Activated CD8-positive, alpha-beta memory T cell treated with anti-CD3 and anti-CD28 coated beads for 36 hours (primary cell): ENCODE measurements at places on chromosomes 1 and 21. TPM values are rescaled to one million over a fixed set of nuclear protein-coding genes. Genes with fewer than 3 reads are reported as not detected.

The CD2 gene
- total RNA-seq, result 382 TPM

The SLC9C2 gene
- total RNA-seq, result not detected

The IBA57 gene
- total RNA-seq, result 16.3 TPM

The KCNJ9 gene
- not detected for total RNA-seq

The CRB1 gene
- total RNA-seq, result not detected

The G0S2 gene
- total RNA-seq, result 9.4 TPM

The PLD5 gene
- total RNA-seq, result not detected

The RXRG gene
- total RNA-seq, result not detected

The KIF14 gene
- 12.6 TPM for total RNA-seq

The RHBG gene
- total RNA-seq, result not detected

The CRP gene
- total RNA-seq, result not detected

The SPATA1 gene
- 0.71 TPM for total RNA-seq

The USP21 gene
- 25.3 TPM for total RNA-seq

The CLCA2 gene
- total RNA-seq, result not detected

The TOR1AIP2 gene
- 74.1 TPM for total RNA-seq

The DAP3 gene
- 159 TPM for total RNA-seq

The RIPK4 gene
- 0.21 TPM for total RNA-seq

The CD48 gene
- 292 TPM for total RNA-seq

The ANXA9 gene
- total RNA-seq, result 0.15 TPM

The KANK4 gene
- not detected for total RNA-seq

The HS2ST1 gene
- 23.6 TPM for total RNA-seq

The OR2L5 gene
- not detected for total RNA-seq

The NBPF14 gene
- total RNA-seq, result 9.4 TPM

The FAM131C gene
- total RNA-seq, result 0.15 TPM

The SNAPIN gene
- 34.3 TPM for total RNA-seq

The SH2D1B gene
- not detected for total RNA-seq

The PCAT6 gene
- total RNA-seq, result 0.59 TPM

The SPATA45 gene
- total RNA-seq, result not detected

The CA14 gene
- not detected for total RNA-seq

The JAM2 gene
- total RNA-seq, result 1.3 TPM

The LCE1D gene
- total RNA-seq, result not detected

The ADAR gene
- total RNA-seq, result 202 TPM

The NCAM2 gene
- not detected for total RNA-seq

The WNT3A gene
- not detected for total RNA-seq

The FALEC gene
- total RNA-seq, result 0.55 TPM

The FMO5 gene
- total RNA-seq, result 0.38 TPM

The DNASE2B gene
- total RNA-seq, result not detected

The ANGPTL1 gene
- total RNA-seq, result not detected

The RIPPLY3 gene
- total RNA-seq, result not detected

The NOS1AP gene
- 0.13 TPM for total RNA-seq

The GCSAML gene
- 0.51 TPM for total RNA-seq

The SDC3 gene
- 0.31 TPM for total RNA-seq

The PGLYRP4 gene
- total RNA-seq, result not detected

The GPR52 gene
- total RNA-seq, result 0.44 TPM

The OR2G6 gene
- total RNA-seq, result not detected

The KCND3 gene
- not detected for total RNA-seq

The WNT4 gene
- not detected for total RNA-seq
